Brain (organoid and tissue), 16 donors: ENCODE measurements at places on chromosomes 2 and 18.

GRCh38 chr2:20589975-20590703 is 60.8 kb downstream of the HS1BP3 start:
- no peak for DNase-seq

GRCh38 chr2:159792599-159792998 is 5.4 kb downstream of the CD302 start:
- DNase-seq: no peak

DNA sequence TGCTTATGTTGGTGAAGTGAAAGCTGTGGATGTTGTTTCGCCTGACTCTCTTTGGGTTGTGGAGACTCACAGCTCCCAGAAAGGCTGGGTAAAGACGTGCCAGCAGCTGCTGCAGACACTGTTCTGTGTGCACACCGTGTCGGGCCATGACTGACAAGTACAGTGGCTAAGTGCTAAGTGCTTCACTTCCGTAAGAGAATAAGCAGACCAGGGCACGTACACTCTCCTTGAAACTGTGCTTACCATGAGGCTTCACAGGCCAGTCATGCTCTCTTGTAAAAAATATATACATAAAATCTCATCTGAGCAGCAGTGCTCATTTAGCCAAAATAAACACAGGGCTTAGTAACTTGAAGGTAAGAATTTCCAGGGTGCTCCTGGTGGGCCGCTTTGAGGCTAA is 86.0 kb downstream of the NRP2 start:
- no peak for DNase-seq

- DNase-seq: no peak
Observed at GRCh38 chr2:135475128-135475527, 55.9 kb downstream of the ZRANB3 start.

DNA sequence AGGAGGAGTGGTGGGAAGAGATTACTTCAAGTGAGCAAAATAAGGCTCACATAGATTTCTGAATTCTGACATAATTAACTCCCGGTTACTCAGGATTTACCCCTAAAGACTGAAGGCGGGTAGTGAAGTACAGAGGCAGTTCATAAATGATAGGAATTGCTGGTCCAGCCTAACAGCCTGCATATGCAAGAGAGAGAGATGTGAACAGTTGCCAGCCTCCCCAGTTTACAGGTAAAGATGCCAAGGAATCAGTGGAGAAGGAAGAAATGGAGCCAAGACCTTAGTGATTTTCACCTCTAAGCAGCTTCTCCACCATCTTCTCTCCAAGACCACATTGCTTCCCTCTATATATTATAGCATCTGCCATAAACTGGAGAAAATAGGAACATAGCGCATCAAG is 91.8 kb upstream of the THUMPD2 start:
- no peak for DNase-seq

GRCh38 chr18:23722646-23723045 is 33.4 kb downstream of the LAMA3 start:
- no peak for DNase-seq
